ENCODE measurements at places on chromosomes 11 and 22. TPM values are rescaled to one million over a fixed set of nuclear protein-coding genes. Genes with fewer than 3 reads are reported as not detected.

The ADAMTS15 gene
- total RNA-seq = under 0.01 TPM

The SEC14L6 gene
- not detected for total RNA-seq

The IFITM1 gene
- 715 TPM for total RNA-seq

The SCGB1A1 gene
- not detected for total RNA-seq

The NFAM1 gene
- total RNA-seq = under 0.01 TPM

The EXPH5 gene
- total RNA-seq = under 0.01 TPM

The SPI1 gene
- not detected for total RNA-seq

The MCAM gene
- 781 TPM for total RNA-seq

The ISX gene
- total RNA-seq = not detected

The BIRC2 gene
- 45.3 TPM for total RNA-seq

The RIMBP3C gene
- not detected for total RNA-seq

The C11orf91 gene
- total RNA-seq = 0.34 TPM

The TRIM6 gene
- total RNA-seq = 5.7 TPM

The OR6A2 gene
- 0.69 TPM for total RNA-seq

The IGSF22 gene
- total RNA-seq = under 0.01 TPM

The KIAA0930 gene
- total RNA-seq = 320 TPM

The CREB3L1 gene
- total RNA-seq = under 0.01 TPM

The FIBIN gene
- not detected for total RNA-seq

The PKNOX2 gene
- 11.1 TPM for total RNA-seq

The RAB30 gene
- total RNA-seq = 10.7 TPM

The GVQW3 gene
- total RNA-seq = 4.2 TPM

The PIWIL4 gene
- 0.73 TPM for total RNA-seq

The CECR2 gene
- total RNA-seq = 2.1 TPM

The EED gene
- 15.1 TPM for total RNA-seq

The DRD2 gene
- total RNA-seq = 0.67 TPM

The ARFIP2 gene
- 60.9 TPM for total RNA-seq

The CRYBA4 gene
- total RNA-seq = not detected

The OR2AT4 gene
- under 0.01 TPM for total RNA-seq

The SYT7 gene
- total RNA-seq = 0.73 TPM

The ANKK1 gene
- not detected for total RNA-seq

The EHF gene
- total RNA-seq = under 0.01 TPM

The MMP12 gene
- not detected for total RNA-seq

The HBG1 gene
- not detected for total RNA-seq

The YPEL1 gene
- 0.36 TPM for total RNA-seq

The UPK2 gene
- total RNA-seq = not detected

The CCDC81 gene
- 1.2 TPM for total RNA-seq

The CWF19L2 gene
- 14.5 TPM for total RNA-seq

The SCARF2 gene
- total RNA-seq = 3.1 TPM

The TRIM29 gene
- not detected for total RNA-seq

The TIGD3 gene
- under 0.01 TPM for total RNA-seq

The OR52E8 gene
- not detected for total RNA-seq

The CNGA4 gene
- total RNA-seq = not detected

The PRR5L gene
- total RNA-seq = 3.9 TPM

The MPPED1 gene
- under 0.01 TPM for total RNA-seq

The C11orf16 gene
- not detected for total RNA-seq

The PARVG gene
- total RNA-seq = not detected

The MUC15 gene
- total RNA-seq = not detected

The YAP1 gene
- total RNA-seq = 110 TPM

The HORMAD2 gene
- total RNA-seq = not detected

The CCDC87 gene
- 0.33 TPM for total RNA-seq

Data from melanocyte of skin (primary cell).